ENCODE measurements at places on chromosomes 13 and 19.
A peak's percentile ranks its signal among the peaks of the same experiment; 100 is the strongest.

GRCh38 chr19:498977-499623, 2.8 kb downstream of the MADCAM1 start:
- DNase-seq, result no peak

DNA sequence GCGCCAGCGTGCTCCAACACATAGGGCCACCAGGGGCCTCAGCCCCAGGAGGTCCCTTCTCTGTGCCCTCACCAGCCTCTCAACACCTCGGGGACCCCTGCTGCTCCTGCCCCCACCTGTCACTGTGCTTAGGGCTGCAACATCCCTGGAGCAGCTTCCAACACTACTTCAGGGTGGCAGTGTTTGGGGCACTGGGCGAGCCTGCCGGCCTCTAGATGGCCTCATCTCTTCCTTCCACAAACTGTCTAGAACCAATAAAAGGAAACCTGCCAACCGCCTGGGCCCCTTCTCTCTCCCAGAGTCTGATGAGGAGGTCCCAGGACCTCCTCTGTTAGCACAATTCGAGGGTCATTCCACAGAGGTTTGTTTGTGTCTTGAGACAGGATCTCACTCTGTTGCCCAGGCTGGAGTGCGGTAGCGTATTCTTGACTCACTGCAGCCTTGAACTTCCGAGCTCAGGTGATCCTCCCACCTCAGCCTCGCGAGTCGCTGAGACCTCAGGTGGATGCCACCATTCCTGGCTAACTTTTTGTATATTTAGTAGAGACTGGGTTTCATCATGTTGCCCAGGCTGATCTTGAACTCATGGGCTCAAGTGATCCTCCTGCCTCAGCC, 10.1 kb upstream of the SHD start:
- DNase-seq, result no peak

GRCh38 chr13:41286370-41286769, 23.0 kb upstream of the MTRF1 start:
- DNase-seq, result no peak

DNA sequence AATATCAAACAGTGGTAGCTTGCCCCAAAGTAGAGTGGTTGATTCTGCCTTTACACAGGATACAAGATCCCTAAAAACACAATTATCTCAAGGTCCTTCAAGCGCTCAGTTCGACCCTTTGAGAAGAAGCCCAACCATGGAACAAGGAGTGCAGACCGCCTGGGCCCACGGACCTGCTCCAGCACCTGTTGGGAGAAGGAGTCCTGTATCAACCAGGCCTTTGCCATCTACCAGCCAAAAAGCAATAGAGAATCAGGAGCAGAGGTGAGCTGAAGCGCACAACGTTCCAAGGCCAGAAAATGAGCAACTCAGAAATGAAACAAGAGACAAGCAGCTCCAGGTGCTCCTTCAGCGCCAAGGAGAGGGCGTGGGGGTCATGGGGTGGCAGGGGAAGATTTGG, 6.3 kb upstream of the LILRB3 start:
- DNase-seq, result no peak

DNA sequence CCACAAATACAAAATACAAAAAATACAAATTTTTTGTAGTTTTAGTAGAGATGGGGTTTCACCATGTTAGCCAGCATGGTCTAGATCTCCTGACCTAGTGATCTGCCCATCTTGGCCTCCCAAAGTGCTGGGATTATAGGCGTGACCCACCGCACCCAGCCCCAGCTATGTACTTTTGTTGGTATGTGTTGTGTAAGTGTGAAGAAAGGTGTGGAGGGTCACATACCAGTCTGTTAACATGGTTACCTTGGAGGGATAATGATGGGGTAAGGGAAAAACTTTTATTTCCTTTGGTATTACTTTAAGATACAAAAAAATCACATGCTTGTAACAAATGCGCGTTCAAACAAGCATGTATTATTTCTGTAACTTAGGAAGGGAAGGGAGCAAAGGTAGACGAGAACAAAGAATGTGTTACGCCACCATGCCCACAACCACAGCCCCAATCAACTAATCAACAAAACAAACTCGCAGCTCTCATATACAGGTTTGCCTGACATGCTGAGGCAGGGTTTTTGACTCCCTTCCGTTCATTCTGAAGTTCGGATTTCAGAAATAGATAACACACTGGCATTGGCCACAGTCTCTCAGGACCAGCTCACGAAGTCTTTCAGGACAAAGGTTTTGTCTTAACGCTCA, 13.5 kb upstream of the VWA8 start:
- no peak for DNase-seq

GRCh38 chr19:46303322-46303690, 6.5 kb downstream of the HIF3A start:
- no peak for DNase-seq

GRCh38 chr13:112685896-112686295, 3.9 kb upstream of the ATP11A start:
- no peak for DNase-seq

- DNase-seq, result no peak
Observed at GRCh38 chr19:43754253-43754502, 584 bp downstream of the SMG9 start.

DNA sequence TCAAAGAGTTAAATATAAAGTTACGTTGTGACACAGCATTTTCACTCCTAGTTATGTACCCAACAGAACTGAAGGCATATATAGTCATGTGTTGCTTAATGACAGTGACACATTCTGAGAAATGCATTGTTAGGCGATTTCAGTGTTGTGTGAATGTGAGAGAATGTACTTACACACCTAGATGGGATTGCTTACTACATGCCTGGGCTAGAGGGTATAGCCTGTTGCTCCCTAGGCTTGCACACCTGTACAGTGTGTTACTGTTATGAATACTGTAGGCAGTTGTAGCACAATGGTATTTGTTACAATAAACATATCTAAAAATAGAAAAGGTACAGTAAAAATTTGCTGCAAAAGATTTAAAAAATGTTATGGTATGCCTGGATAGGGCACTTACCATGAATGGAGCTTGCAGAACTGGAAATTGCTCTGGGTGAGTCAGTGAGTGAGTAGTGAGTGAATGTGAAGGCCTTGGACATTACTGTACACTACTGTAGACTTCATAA, 89.2 kb downstream of the DHRS12 start:
- no peak for DNase-seq

GRCh38 chr13:51549050-51549449, 35.2 kb upstream of the WDFY2 start:
- DNase-seq, result no peak

- DNase-seq, result no peak
Observed at GRCh38 chr19:49767381-49767780, 580 bp downstream of the AP2A1 start.

DNA sequence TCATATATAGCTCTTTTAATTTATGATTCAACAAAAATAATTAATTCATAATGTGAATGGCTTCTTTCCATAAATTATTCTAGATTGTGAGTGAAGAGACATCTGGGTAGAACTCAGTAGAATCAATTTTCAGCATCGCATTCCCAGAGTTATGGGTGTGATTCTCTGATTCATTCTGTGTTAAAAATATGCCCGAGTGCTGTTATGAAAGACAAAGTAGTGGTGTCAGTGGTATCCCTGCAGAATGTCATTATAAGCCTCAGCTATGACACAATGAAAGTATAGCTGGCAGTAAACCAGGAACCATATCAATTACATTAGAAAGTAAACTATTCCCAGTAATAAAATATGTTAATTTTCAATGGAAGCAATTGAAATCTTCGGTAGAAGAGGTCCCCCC, 480.5 kb upstream of the SLITRK1 start:
- no peak for DNase-seq

- no peak for DNase-seq
Observed at GRCh38 chr13:83453300-83453699, 429.0 kb downstream of the SLITRK1 start.

DNA sequence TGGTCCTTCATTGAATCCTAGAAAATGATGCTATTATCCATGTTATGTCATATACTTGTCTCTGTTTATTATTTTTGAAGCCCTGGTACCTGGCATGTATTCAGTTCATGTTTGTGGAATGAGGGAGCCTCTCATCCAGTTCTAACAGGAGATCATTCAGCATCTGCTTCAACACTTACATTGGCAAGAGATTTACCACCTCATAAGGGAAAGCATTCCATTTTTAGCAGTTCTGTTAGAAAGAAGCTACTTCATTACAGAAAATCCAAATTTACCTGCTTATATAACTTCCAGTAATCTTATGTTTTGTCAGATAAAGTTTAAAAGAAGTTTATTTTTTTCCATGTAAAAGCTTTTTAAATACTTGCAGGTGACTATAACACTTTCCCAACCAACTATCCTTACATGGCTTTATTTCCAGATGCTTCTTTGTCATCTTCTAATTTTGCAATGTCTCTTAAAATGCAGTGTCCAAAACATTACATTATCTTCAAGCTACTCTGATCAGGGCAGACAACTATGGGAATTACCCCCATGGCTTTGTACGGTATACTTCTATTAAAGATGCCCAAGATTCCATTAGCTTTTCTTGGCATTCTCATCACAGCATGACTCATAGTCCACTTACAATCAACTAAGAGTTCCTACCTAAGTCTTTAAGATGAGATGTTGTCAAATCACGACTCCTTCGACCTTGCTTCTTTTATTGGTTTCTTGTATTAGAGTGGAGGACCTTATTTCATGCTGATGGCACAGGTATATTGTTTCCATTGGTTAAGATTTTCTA, 262.1 kb downstream of the PCDH9 start:
- DNase-seq, result no peak

DNA sequence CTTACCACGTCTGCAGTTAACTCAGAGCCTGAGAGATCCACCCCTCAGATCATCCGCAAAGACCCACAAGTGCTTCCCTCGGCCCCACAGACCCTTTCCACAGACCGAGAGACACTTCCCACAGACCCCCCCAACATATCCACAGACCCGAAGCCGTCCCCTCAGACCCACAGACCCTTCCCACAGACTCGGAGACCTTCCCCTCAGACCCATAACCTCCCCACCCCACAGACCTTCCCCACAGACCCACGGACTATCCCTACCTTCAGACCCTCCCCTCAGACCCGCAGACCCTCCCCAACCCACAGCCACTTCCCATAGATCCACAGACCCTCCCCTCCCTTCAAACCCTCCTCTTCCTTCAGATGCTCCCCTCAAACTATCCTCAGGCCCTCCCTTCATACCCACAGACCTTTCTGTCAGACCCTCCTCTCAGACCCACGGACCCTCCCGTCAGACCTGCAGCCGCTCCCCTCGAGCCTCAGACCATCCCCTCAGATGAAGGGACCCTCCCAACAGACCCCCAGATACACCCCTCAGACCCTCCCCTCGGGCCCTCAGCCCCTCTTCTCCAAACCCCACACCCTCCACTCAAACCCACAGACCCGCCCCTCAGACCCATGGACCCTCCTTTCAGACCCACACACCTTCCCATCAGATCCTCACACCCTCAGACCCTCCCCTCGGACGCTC, 20.1 kb upstream of the TFDP1 start:
- DNase-seq, result peak; percentile 31

DNA sequence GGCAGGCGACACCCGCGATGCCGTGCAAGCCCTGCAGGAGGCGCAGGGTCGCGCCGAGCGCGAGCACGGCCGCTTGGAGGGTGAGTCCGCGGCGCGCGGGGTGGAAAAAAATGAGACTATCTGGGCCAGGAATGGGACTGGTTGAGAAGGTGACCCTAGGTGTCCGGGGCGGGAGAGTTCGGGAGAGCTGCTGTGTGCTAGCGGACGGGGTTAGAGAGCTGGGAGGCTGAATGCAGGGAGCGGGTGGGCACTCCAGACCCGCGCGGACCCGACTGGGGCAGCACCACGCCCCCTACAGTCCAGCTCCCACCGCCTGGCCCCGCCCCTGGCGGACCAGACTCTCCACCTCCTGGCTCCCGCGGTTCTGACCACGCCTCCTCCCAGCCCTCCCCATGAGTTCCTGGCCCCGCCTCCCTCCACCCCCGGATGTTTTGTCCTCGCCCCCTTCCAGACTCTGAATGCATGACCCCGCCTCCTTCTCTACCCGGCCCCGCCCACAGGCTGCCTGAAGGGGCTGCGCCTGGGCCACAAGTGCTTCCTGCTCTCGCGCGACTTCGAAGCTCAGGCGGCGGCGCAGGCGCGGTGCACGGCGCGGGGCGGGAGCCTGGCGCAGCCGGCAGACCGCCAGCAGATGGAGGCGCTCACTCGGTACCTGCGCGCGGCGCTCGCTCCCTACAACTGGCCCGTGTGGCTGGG, 1.5 kb downstream of the CLEC11A start:
- peak; percentile 100 for DNase-seq

GRCh38 chr19:29590278-29590677, 15.8 kb upstream of the POP4 start:
- DNase-seq, result no peak

GRCh38 chr13:22744688-22745452, 435.9 kb upstream of the SGCG start:
- DNase-seq, result no peak

GRCh38 chr19:34654796-34655195, 22.2 kb downstream of the SCGB2B2 start:
- no peak for DNase-seq

- DNase-seq, result no peak
Observed at GRCh38 chr19:40693150-40693788, 2.8 kb upstream of the NUMBL start.

GRCh38 chr13:50731400-50731799, 112.1 kb downstream of the DLEU7 start:
- no peak for DNase-seq

GRCh38 chr19:3591876-3592613, 6.8 kb downstream of the GIPC3 start:
- no peak for DNase-seq

DNA sequence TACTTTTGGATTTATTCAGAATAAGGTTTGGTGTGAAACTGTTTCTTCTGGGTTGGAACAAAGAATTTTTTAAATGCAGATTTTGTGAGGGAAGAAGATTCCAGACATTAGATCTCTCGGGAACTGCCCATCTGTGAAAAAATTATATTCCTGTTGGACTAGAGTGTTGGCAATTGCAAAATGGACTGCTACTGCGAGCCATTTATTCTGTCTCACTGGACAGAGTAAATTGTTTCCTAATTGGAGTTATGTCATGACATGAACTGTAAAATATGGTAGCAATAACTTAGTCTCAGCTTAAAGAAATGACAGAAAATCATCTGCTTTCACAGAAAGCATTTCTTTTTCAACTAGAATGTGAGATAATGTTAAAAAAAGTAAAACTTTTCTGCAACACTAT, 86.0 kb upstream of the MYCBP2 start:
- no peak for DNase-seq

GRCh38 chr13:67221630-67222226, 8.4 kb downstream of the PCDH9 start:
- no peak for DNase-seq

GRCh38 chr13:95620030-95620824, 24.3 kb downstream of the DZIP1 start:
- DNase-seq, result no peak

DNA sequence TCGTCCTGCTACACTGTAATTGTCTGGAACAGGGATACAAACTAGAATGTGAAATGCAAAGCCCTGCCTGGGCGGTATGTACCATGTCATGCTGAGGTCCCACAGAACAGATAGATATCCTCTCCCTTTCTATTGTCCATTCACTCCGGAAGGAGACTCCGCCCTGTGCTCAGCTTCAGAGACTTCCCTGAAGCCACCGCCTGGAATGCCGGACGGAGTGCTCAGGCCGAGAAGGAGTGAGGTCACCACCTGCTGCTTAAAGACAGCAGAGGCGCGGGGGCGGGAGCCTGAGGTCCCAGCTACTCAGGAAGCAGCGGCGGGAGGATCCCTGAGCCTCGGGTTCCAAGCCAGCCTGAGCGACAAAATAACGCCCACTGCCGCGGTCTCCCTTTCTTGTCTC, 890 bp upstream of the ZNF611 start:
- peak; percentile 85 for DNase-seq

Data from ecto neural progenitor cell (in vitro differentiated cells).